ENCODE measurements at places on chromosomes 4 and X.
A peak's percentile ranks its signal among the peaks of the same experiment; 100 is the strongest.

GRCh38 chr4:188732131-188732530 is 592.9 kb downstream of the TRIML1 start:
- DNase-seq: no peak

DNA sequence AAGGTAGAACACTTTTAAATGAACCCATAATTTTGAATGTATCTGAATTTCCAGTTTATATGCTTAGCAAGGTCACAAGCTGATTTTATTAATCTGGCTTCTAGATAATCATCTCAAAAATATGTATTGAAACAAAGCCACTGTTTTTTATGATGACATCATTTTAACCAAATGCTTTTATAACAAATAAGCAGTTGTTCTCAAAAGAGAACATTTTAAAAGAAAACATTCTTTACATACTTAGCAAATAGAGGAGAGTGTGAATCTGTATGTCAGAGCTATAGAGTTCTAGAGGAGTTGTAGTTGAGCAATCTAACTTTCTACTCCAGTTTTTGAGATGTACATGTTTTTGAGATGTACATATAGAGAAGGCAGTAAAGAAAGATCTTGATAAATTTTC is 42.5 kb downstream of the LAMP2 start:
- no peak for DNase-seq

DNA sequence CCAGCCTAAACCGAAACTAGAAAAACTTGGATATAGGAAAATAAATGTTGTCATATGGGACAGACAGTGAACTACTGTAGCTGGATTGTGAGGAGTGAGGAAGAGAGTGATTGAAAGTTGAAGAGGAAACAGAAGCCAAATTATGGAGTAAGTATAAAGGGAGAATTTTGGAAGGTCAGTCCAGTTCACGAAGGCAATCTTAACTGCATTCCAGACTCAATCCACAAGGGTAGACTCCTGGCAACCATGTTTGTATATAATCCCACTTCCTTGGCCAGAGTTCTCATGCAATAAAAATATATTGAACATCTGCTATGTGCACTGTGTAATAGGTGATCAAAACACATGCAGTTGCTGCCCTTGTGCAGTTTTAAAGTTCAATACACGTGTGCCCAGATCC is 58.6 kb upstream of the CAMK2D start:
- DNase-seq: no peak

DNA sequence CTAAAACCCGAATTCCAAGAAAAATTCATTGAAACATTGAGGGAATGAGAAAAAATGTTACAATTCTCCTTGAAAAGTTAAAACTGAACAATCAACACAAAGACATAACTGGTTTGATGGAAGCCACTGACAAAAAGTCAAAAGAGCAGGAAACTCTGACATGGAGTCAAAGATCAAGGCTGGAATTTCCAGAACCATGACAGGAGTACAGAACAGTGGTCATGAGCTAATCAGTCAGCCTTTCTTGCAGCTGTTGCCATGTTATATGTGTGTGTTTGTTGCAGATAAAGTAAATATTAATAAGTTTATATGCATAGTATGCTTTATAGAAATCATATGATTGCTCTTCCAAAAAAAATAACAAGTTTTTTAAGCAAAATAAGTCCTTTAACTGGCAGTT is 184.7 kb upstream of the HCCS start:
- DNase-seq: no peak

GRCh38 chr4:84032372-84032771 is 466.7 kb downstream of the NKX6-1 start:
- no peak for DNase-seq

DNA sequence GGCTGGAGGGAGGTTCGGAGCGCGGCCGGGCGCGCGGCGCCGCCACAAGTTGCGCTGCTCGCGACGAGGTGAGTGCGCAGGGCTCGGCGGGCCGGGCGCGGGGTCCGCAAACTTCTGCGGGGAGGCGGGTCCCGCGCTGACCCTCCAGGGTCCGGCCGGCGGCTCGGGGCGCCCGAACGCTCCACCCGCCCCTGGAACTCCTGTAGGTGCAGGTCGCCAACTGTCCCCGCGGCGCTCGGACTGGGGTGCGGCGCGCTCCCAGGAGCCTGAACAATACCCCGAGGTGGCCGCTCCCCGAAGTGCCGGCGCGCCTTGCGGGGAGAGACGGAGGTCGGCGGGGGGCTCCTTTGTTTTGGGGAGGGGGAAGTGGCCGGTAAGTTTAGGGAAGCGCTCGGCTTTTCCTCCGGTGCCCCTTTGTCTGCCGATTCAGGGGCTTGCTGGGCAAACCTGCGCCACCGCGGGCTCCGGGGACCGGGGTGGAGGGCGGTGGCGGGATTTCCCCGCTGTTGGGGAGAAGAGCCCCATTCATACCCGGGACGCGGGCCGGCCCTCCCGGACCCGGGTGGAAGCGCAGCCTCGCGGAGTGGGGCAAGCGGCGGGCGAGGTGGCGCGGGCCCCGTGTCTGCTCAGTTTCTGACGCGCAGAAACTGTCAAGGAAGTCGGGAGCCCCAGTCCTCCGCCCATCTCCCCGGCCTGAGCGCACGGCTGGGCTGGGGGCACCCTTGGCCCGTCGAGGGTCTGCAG is 694 bp downstream of the TBL1X start:
- DNase-seq: peak; percentile 33

- no peak for DNase-seq
Observed at GRCh38 chr4:52266537-52267137, 215.5 kb downstream of the SPATA18 start.

GRCh38 chr4:7679406-7680040 is 244.8 kb upstream of the PSAPL1 start:
- DNase-seq: no peak

Measured in stimulated activated naive CD4-positive, alpha-beta T cell (primary cell).